NCI-H1436 (cell line): ENCODE measurements at places on chromosomes 2 and 18.

DNA sequence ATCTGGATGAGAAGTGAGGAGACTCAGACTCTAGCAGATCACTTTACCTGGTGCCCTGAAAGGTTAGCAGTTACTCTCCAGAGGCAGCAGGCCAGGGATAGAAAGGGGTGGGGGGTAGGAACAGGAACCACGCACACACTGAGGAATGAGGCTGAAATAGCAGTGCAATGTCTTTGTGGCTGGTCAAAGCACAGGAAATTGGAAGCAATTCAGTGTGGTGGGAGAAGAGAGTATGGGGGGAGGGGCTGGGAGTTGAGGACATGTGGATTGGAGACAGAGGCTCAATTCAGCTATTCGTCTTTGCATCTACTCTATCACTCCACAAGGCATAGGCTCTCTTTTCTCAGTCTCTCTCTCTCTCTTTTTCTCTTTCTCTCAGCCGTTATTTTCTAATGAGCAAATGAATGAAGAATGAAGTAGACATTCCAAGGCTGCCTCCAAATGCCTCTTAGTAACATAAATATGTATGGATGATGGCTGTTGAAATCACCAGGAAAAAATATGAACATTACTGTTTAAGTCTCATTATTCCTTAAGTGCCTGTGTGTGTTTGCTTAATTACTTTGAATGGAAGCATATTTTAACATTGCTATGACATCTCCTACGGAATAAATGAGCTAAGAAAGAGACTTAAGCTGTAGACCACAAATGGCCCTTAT lies 979.4 kb downstream of the TSN start:
- DNase-seq: no peak

DNA sequence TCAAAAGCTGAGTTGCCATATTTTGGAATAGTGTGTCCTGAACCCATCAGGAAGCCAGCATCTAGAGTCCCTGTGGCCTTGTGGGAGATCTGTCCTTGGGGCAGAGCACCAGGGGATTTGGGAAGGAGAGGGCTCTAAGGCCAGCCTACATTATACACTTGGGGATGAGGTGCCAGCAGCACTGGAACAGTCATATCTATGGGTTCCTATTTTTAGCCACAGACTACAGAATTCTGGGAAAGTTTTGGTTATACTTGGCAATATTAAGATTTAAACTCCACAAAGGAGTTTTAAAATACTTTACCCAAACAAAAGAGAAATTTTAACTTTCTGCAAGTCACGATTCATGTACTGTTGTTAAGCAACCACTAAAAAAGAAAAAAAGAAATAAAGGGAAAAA lies 405.7 kb upstream of the MMADHC start:
- no peak for DNase-seq

DNA sequence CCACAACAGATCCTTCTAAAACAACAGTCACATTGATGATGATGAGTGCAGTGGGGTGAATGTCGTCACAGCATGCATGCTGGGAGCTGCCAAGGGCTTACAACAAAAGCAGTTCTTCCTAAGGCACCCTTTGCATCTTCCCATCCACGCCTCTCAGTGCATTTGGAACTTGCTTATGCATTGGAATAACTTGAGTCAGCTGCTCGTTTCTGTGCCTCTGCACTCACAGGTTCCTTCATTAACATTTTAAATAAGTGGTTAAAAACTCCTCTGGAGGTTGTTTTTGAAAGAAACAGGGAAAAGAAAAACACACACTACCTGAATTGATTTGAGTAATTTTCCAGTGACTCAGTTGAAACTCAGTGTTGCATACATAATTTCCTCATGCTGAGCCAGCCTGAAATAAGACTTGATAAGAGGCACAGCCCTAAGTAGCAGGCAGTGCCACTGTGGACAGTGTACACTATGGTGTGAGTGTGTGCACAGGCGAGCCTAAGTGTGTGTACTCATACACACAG lies 46.8 kb upstream of the TRIM43B start:
- DNase-seq: no peak

DNA sequence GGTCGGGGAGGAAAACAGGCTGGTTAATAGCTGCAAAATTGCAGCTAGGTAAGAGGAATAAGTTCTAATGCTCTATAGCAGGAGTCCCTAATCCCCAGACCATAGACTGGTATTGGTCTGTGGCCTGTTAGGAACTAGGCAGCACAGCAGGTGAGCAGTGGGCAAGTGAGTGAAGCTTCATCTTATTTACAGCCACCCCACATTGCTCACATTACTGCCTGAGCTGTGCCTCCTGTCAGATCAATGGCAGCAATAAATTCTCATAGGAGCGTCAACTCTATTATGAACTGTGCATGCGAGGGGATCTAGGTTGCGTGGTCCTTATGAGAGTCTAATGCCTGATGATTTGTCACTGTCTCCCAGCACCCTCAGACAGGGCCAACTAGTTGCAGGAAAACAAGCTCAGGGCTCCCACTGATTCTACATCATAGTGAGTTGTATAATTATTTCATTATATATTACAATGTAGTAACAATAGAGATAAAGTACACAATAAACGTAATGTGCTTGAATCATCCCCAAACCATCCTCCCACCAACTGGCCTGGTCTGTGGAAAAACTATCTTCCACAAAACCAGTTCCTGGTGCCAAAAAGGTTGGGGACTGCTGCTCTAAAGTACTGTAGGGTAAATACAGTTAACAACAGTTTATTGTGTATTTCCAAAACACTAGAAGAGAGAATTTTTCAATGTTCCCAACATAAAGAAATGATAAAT lies 91.7 kb upstream of the TFCP2L1 start:
- no peak for DNase-seq

- no peak for DNase-seq
These were observed 268.6 kb downstream of the MYCN start for GRCh38 chr2:16208921-16209320.
